ENCODE measurements at places on chromosomes 11 and 22.

DNA sequence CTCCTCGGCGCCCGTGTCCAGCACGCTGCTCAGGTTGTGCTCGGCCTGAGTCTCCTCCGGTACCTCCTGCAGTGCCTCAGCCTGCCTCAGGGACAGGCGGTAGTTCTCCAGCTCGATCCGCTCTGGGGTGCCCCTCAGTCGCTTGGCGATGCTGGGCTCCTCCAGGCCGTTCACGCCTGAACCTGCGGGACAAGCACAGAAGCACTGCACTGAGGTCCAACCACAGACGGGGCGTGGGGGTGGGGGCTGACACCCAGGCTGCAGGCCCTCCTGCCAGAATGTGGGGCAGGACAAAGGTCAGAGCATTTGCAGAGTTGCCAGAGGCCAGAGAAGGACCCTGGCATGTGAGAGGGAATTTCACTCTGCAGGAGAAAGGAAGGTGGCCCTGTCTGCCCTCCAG is 67.6 kb upstream of the BID start:
- no peak for DNase-seq

GRCh38 chr11:97118614-97119200 is 728.9 kb downstream of the JRKL start:
- no peak for DNase-seq

DNA sequence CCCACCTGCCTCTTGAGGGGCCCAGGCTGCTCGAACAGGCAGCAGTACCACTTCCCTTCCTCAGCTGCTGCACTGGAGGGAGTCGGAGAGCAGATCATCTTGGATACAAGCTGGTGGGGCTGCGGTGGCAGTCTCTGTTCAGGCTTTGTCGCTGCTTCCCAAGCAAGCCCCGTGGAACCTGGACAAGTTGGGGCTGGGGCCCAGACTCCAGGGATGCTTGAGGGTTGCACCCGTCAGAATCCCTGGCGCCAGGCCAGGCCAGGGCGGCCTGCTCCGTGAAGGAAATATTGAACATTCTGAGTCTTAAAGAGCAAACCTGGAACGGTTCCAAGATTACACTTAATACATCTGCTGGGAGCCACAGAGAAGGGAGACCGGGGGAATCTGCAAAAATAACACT is 310.1 kb upstream of the SORL1-AS1 start:
- DNase-seq, result peak; percentile 72

DNA sequence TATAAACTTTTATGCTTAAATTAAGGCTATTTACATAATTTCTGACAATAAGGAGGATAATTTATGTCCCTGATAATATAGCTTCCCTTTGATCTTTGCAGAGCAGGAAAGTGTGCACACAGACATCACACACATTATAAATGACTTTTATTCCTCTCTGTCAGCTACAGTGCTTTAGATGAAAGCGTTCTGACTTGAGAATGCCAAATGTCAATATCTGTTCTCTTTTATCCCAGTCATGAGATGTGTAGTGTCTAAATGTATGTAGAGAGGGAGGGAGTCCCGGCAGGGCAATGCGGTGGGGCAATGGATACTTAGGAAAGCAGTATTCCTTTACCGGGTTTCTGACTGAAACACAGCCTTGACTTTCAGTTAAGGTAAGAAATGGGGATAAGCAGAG is 225.4 kb upstream of the CHORDC1 start:
- DNase-seq, result no peak

GRCh38 chr11:126969865-126970479 is 30.6 kb downstream of the KIRREL3 start:
- DNase-seq, result peak; percentile 67

DNA sequence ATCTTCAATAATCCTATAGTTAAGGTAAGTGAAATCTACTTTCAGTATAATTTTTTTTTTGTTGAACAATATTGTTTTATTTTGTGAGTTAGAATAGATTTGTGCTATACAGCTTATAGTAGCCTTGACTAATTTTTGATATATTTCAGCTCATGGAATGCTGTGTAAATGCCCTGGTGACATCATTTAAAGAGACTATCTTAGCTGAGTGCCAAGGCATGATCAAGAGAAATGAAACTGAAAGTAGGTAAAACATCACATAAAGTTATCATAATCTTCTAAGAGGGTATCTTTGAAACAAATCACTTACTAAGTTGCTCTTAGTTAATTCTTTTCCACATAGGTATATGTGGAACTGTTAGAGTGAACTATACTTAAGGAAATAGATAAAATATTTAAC is 51.4 kb upstream of the ACAT1 start:
- DNase-seq, result peak; percentile 58

GRCh38 chr11:35525501-35526175 is at the start of gene PAMR1:
Gene PAMR1 (minus strand): TSS chr11:35525616. CDS start chr11:35525585, 31 bp downstream.
- DNase-seq, result peak; percentile 79

DNA sequence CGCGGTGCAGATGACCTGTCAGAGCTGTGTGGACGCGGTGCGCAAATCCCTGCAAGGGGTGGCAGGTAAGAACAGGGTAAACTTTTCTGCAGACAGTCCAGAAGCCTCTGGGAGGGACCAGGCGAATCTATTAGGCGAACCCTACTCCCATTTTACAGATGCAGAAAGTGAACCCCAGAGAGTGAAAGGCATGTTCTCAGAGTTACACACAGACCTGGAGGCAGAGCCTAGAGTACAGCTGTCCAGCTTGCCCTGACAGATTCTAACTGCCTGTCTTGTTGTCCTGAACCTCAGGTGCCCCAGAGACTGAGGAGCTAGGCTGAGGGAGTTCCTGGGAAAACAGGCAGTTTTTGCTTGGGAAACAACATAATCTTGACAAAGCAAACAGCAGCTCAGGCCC is 665 bp downstream of the CCS start:
- no peak for DNase-seq

- DNase-seq, result no peak
Measured at GRCh38 chr22:25357132-25357455, 137.7 kb downstream of the CRYBB2 start.

- DNase-seq, result no peak
Measured at GRCh38 chr11:97015327-97015726, 625.5 kb downstream of the JRKL start.

DNA sequence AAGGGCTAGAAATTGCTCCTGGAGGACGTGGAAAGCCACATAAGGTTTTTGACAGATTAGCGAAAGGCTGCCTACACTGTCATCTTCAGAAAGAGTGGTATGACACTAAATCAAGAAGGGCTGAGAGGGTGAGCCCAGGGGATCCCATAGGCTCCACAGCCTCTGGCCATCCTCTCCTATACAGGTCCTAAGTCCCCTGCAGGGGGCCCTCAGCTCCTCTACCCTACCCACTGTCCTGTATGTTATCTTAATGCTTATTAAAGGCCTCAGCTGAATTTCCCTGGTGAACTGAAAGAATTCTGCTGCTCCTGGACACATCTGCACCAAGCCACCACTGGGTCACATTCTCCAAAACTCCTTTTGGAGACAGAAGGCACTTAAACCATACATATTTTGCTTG is 7.9 kb downstream of the KLHL22 start:
- DNase-seq, result no peak

GRCh38 chr11:1887451-1888346 is 4.0 kb downstream of the PRR33 start:
- DNase-seq, result no peak

DNA sequence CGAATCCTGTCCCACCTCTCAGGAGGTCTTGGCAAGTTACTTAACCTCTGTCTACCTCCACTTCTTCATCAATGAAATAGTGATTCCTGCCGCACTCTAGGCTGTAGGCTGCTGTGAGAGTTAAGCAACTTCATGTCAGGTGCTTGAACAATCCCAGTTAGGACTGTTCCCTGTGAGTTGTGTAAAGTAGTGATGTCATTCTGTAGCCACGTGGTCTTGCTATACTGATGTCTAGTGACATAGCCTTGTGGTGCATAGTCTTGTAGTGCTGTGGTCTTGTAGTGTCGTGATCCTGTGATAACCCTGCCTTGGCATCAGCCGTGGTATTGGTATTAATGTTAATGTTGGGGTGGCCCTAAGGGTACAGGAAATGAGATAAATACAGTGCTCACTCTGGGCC is 30.3 kb upstream of the PRR5 start:
- DNase-seq, result no peak

DNA sequence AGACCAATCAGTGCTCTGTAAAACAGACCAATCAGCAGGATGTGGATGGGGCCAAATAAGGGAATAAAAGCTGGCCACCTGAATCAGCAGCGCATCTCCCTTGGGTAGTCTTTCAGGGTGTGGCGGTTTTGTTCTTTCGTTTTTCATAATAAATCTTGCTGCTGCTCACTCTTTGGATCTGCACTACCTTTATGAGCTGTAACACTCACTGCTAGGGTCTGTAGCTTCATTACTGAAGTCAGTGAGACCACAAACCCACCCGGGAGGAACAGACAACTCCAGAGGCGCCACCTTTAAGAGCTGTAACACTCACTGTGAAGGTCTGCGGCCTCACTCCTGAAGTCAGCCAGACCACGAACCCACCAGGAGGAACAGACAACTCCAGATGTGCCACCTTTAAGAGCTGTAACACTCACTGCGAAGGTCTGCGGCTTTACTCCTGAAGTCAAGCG is 175.5 kb upstream of the PDGFD start:
- DNase-seq, result no peak

DNA sequence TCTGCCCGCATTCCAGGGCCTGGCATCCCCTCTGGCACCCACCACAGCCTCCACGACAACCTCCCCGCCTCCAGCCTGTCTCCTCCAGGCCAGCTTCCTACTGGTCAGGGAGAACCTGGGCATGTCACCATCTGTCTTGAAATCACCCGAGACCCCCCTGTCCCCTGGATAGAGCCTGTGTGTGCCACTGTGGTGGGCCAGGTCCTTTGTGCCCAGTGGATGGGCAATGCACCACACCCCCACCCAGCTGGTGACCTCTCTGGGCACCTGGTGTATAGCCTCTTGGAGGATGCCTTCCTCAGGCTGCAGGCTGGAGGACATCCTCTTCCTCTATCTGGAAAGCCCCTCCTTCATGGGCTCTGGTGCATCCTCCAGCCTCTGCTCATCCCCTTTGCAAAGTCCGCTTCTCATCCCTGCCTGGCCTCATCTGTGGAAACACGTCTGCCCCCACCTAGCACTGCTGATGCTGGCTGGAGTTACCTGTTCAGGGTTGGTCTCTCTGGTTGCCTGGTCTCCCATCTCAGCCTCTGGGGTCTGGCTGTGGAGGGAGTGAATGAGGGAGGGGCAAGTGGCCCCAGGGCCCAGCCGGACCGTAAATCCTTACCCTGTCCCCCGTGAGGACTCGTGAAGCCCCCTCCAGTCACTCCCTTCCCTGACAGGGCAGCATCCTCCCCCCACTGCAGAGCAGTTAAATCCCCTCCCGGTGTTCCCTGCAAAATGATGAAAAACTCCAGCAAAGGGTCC is 589.6 kb downstream of the TBC1D22A start:
- DNase-seq, result no peak

GRCh38 chr11:118398791-118399559 is 2.4 kb upstream of the ATP5MG start:
- no peak for DNase-seq

DNA sequence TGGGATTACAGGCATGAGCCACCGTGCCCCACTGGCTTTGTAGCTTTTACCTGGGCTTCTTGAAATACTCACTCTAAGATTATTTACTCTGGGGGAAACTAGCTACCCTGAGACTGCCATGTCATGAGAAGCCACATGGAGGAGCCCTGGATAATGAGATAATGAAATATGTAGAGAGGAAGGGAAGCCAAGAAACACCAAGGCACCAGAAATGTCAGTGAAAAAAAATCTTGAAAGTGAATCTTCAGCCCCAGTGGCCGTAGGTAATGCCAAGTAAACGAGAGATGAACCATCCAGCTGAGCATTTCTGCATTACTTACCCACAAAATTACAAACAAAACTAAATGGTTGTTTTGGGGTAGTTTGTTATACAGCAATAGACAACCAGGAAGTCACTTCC is 125.6 kb downstream of the APIP start:
- no peak for DNase-seq

GRCh38 chr11:121311373-121311772 is 18.8 kb downstream of the SC5D start:
- DNase-seq, result no peak

DNA sequence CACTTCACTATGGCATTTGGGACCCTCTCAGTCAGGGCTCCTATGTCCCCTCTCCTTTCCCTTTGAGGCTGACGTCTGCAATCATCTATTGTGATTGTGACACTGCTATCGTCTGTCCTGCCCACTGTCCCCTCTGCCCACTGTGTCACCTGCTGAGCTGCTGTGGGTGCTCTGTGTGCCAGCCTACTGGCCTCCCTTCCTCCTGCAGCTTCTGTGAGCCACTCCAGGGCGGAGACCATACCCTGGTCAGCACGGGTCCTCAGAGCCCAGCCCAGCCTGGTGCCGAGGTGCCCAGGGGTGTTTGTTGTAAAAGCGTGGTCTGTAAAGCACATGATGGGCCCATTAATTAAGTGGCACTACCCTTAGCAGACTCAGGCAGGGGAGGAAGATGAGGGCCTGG is 29.4 kb downstream of the MPPED1 start:
- DNase-seq, result no peak

DNA sequence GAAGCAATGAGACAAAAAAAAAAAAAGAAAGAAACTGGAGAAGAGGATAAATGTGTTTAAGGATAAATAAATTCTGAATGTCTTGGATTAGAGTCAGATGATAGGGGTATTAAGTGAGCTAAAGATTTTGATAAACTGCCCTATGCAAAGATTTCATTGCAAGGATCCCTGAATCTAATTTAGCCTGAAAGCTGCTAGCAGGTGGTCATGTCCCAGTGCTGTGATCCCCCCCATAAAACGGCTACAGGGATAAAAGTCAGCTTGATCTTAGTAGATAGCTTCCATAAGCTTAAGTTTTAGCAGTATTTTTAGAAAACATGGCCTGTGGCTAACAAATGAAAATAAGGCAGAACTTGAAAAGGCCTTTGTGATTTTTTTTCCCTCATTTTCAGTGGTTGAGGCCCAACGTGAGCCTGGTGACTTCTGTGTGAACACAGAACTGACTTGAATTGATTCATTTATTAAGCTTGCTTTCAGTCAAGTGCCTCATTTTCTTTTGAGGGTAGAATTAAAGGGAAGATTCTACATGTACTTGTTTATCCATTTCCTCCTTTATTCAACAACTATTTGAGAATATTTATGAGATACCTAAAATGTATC is 44.5 kb downstream of the CD44 start:
- DNase-seq, result no peak

DNA sequence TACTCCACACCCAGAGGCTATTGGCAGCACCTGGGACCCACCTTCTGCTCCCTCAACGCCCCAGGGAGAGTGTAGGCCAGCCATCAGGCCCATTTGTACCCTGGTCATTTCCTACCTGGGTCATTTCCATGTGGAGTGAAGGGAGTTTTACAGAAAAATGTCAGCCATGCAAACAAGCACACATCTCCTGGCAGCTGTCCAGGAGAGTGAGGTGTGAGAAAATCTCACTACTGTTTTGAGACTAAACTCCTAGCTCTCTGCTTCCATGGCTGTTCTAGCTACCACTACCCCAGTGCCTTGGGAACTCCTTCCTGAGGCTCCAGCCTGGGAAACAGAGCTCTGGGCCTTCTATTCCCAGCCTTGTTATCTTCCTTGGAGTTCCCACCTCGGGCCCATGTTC is 2.8 kb upstream of the TMPRSS13 start:
- DNase-seq, result no peak

Data from fibroblast of upper back skin (primary cell).